Stimulated activated naive CD4-positive, alpha-beta T cell (primary cell): ENCODE measurements at places on chromosomes 6 and 20.

DNA sequence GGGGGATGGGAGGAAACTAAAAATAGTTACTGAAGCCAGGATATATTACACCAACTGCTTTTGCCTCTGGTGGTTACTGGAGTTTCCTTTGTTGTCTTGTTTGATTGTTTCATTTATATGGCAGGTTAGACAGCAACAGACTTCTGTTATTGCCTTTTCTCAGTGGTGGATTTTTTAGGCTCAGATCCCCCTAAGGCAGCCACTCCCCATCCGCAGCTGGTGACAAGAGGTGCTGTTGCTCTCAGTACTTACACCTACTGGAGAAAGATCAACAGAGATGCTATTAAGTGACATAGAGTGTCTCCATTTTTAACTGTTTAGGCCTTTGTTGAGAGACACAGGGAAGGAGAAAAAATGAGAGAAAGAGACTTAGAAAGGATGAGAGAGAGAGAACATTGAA, 552.1 kb downstream of the PKHD1 start:
- DNase-seq: no peak

GRCh38 chr6:105994591-105995390, 91.3 kb upstream of the PRDM1 start:
- DNase-seq: no peak

DNA sequence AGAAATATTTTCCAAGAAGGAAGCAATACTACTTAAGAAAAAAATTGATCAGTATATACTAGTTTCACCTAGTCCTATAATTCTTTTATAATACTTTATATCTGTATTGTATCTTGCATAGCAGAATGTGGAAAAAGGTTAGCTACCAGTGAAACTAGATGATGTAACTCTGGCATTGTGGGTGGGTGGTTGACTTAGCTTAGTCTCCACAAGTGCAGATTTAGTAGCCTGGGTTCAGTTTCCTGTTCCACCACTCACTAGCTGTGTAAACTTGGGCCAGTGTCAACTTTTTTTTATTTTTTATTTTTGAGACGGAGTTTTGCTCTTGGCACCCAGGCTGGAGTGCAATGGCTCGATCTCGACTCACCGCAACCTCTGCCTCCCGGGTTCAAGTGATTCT, 2.0 kb downstream of the MUC21 start:
- no peak for DNase-seq

GRCh38 chr6:26514984-26515383, 14.9 kb downstream of the BTN1A1 start:
- DNase-seq: no peak

GRCh38 chr20:14193443-14193842, 144.0 kb downstream of the FLRT3 start:
- no peak for DNase-seq

DNA sequence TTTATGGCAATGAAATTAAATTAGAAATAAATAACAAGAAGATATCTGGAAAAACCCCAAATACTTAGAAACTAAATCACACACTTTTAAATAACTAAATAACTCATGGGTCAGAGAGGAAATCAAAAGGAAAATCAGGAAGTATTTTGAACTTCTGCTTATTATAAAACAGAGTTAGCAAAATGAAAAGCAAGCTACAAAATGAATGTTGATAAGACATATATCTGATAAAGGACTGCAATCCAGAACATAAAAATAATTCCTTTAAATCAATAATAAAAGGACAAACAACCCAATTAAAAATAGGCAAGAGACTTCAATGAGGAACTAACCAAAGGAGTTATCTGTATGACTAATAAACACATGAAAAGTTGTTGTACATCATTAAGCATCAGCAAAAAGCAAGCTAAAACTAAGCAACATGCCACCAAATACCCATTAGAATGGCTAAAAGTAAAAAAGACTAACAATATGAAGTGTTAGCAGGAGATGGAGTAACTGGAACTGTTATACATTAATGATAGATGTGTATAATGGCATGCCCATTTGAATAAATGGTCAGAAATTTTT, 38.9 kb upstream of the STMND1 start:
- no peak for DNase-seq

DNA sequence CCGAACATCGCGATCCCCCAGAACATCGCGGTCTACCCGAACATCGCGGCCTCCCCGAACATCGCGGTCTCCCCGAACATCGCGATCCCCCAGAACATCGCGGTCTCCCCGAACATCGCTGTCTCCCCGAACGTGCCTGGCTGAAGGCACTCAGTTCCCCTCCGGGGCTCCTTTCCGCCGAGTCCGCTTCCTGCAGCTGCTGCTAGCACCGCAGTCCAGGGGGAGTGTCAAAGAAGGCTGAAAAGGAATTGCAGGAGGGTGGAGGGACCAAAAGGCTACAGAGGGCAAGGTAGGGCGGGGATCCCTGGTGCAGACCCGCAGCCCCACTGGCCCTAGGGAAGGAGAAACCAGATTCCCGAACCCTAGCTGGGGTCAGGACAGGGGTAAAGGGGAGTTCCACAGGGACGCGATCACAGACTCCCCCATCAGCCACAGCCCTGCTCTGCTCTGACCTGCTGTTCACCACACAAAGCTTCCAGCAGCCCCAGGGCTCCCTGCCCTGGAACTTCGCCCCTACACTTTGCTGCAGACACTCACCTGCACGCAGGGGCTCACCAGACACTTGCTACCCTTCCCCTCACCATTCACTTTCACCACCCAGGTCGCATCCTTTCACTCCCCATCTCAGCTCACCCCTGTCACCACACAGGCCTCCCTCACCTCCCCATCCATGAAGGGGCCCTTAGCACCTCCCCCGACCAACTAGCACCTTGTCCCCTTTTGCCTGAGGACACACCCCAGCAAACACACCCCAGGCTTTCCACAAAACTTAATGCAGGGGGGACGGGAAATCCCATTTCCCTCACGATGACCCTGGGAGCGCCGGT, 1.7 kb downstream of the ULBP1 start:
- DNase-seq: peak; percentile 34

DNA sequence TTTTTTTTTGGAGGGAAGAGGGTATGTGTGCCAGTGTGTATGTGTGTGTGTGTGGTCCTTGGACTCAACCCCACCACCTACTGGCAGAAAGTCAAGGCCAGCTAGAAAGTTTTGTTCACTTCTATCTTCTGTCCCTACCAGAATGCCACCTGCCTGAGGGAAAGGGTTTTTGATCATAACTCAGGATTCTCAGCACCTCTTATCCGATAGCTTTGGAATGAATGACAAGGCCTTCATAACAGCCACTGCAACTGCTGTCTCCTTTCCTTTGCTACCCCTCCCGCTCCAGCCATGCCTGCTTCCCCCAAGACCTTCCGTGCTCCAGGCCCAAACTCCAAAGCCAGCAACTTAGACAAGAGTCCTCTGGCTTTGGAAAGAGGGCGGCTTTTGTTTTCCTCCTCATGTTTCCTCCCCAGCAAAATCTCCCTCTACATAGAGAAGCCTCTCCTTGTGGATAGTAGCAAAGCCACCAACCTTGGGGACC, 18.7 kb downstream of the BTN3A1 start:
- no peak for DNase-seq

DNA sequence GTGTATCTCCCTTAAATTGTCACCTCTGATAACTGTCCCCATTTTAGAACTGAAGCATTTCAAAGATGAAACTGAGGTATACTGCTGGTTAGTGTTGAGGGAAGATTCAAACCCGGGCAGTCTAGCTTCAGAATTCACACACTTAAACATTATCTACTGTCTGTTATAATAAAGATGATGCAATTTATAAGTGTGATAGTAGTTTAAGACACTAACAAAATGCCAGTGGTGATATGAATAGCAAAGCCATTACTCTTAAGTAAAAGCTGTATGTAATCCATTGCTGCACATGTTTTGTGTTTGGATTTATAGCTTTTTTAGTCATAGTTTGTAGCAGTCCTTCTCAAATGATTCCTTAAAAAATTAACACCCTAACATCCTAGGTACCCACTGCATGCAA, 19.8 kb downstream of the USP45 start:
- DNase-seq: no peak

DNA sequence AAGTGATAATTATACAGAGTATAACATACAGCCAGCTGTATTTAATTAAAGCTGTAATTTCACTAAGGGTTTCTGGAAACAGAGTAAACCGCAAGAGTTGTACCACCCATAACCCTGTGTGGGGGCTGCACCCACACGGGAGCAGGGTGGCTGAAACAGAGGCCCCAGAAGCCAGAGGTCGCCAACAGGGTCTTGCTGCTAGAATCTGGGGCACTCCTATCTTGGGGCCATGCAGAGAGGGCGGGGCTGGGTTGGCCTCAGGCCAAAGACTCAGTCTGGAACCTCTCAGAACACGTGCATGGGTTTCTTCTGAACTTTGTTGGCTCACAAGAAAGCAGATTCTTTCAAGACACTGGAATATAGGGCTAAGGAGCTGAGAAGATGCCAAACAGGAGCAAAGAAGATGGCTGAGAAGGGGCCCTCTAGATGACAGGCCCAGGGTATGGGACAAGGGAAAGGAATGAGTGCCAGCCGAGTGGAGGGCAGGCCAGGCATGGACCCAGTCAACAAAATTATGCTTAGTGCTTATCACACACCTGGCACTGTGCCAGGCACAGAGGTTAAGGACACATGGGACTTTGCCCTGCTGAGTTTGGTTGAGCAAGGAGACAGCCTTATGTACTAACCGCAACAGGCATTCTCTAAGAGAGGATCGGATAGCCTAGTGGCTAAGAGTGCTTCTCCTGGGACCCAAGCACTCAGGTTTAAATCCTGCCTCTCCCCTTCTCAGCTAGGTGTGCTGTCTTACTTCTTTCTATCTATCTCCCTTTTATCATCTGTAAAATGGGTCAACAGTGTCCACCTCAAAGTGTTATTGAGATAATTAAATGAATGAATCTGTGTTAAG, 96.6 kb upstream of the FOXP4 start:
- DNase-seq: no peak

DNA sequence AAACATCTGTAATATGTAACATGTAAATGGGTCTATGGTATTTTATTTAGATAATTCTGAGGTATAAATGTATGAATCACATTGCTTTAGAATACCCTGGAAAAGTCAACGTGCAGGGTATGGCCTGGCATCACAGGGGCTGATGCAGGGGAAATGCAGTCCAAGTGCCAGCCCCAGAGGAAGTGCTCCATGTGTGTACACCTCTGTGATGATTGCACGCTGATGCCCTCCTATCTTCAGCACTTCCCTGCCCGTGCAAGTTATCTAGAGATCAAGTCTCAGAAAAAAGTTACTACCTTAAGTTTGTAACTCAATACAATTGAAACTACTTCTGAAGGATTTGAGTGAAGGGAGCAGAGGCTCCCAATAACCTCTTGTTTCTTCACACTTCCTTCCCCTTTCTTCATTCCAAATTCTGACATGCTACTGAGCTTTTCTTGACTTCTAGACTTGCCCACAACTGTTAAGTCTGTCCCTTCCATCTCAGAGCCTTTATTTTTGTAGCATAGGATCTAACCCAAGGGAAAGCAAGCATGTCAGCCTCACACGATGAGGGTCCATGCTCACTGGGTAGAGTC, 2.2 kb downstream of the SMLR1 start:
- DNase-seq: no peak

DNA sequence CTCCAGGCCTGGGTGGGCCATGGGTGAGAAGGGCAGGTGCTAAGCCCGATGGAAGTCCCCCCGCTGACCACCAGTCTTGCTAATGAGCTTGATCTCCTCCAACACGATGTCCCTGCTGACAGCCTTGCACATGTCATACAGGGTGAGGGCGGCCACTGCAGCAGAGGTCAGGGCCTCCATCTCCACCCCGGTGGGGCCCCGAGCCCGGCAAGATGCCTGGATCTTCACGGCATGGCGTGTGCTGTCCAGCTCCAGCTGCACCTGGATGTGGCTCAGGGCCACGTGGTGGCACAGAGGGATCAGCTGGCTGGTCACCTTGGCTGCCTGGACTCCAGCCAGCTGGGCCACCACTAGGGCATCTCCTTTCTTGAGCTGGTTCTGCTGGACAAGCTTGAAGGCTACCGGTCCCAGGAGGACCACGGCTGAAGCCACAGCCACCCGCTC, 27.9 kb downstream of the MOCS1 start:
- DNase-seq: no peak

GRCh38 chr20:59955131-59955796, 3.0 kb upstream of the CDH26 start:
- DNase-seq: no peak

- no peak for DNase-seq
These were observed 88.6 kb downstream of the FNDC1 start for GRCh38 chr6:159257846-159258245.

GRCh38 chr20:10357974-10358373, 76.0 kb downstream of the MKKS start:
- no peak for DNase-seq

GRCh38 chr20:50344232-50345071, 153.8 kb downstream of the CEBPB start:
- DNase-seq: no peak

- no peak for DNase-seq
These were observed 141.2 kb upstream of the HCRTR2 start for GRCh38 chr6:55033016-55033546.

GRCh38 chr6:25014791-25015560, 79.2 kb upstream of the RIPOR2 start:
- peak; percentile 26 for DNase-seq

GRCh38 chr6:110517601-110518281, 41.3 kb upstream of the SLC22A16 start:
- DNase-seq: no peak

DNA sequence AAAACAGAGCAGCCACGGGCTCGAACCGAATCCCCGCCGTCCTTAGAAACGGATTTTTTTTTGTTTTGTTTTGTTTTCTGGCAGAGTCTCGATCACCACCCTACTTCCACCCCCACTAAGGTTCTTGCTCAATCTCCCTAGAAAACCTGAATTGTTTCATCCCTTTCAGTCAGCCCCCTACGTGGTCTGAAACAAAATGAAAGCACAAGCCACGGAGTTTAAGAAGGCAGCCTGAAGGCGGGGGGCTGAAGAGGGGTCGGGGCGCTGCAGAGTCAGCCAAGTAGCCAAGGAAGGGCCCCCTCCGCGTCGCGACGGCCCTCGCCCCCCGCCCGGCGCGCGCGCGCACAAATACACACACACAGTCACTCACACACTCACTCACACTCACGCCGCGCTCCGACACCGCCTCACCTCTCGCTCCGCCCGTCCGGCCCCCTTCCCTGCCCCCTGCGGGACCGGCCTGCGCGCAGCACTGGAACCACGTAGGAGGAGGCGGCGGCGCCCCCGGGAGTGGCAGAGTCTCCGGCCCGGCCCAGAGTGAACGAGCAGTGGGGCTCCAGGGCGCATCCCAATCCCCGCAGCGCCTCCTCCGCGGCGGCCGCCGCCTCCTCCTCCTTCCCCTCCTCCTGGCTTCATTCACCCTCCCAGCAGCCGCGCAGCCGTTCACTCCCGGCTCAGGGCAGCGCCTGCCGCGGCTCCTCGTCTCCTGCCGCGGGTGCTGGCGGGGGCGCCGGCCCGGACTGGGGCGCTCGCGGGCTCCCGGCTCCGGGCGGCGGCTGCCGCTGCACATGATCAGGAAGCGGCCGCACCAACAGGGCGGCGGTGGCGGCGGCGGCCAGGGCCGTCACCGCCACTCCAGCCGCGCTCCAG, 1.4 kb downstream of the ATXN1 start:
- DNase-seq: peak; percentile 72

- DNase-seq: no peak
These were observed 344.2 kb downstream of the RFPL4B start for GRCh38 chr6:112691289-112691688.

GRCh38 chr20:17633850-17634500, 48.1 kb downstream of the RRBP1 start:
- DNase-seq: no peak

GRCh38 chr6:145704143-145704781, 31.1 kb downstream of the EPM2A start:
- no peak for DNase-seq

- DNase-seq: no peak
These were observed 141.4 kb upstream of the PTPN1 start for GRCh38 chr20:50368813-50369224.
